ENCODE measurements at places on chromosomes 11 and 22. TPM values are rescaled to one million over a fixed set of nuclear protein-coding genes. Genes with fewer than 3 reads are reported as not detected.

The INCENP gene
- 33.3 TPM for total RNA-seq

The TRIM48 gene
- total RNA-seq, result not detected

The RSF1 gene
- total RNA-seq, result 17.1 TPM

The INPP5J gene
- total RNA-seq, result 0.79 TPM

The USP2 gene
- total RNA-seq, result 0.21 TPM

The PSMA1 gene
- total RNA-seq, result 566 TPM

The OR4D5 gene
- total RNA-seq, result not detected

The MAJIN gene
- total RNA-seq, result not detected

The MOGAT2 gene
- not detected for total RNA-seq

The OR4A16 gene
- not detected for total RNA-seq

The CCS gene
- 25.3 TPM for total RNA-seq

The GPR83 gene
- total RNA-seq, result 0.06 TPM

The IL10RA gene
- total RNA-seq, result not detected

The MCAM gene
- 88.8 TPM for total RNA-seq

The OR56B1 gene
- total RNA-seq, result not detected

The TMPRSS4 gene
- total RNA-seq, result not detected

The MS4A6E gene
- total RNA-seq, result not detected

The MICAL3 gene
- 17.3 TPM for total RNA-seq

Measured in H4 (cell line).